ENCODE measurements at places on chromosomes 12 and 14.
A peak's percentile ranks its signal among the peaks of the same experiment; 100 is the strongest.

DNA sequence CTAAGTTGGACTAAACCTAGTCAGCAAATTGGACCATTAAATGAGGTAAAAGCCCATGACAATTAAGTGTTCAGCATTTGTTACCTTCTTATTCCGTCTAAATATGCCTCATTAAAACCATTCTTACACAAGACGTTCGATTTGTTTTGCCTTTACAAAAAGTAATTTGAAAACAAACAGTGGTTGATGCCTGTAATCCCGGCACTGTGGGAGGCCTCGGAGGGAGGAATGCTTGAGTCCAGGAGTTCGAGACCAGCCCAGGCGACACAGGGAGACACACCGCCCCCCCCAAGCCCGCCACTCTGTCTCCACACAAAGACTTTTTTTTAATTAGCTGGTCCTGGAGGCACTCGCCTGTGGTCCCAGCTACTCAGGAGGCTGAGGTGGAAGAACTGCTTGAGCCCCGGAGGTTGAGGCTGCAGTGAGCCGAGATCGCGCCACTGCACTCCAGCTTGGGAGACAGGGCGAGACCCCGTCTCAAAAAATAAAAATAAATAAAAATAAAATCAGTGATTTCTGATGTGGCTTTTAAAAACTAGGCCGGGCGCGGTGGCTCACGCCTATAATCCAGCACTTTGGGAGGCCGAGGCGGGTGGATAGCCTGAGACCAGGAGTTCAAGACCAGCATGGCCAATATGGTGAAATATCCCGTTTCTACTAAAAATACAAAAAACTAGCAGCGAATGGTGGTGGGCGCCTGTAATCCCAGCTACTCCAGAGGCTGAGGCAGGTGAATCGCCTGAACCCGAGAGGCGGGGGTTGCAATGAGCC is 856 bp upstream of the EIF4B start:
- DNase-seq: no peak

DNA sequence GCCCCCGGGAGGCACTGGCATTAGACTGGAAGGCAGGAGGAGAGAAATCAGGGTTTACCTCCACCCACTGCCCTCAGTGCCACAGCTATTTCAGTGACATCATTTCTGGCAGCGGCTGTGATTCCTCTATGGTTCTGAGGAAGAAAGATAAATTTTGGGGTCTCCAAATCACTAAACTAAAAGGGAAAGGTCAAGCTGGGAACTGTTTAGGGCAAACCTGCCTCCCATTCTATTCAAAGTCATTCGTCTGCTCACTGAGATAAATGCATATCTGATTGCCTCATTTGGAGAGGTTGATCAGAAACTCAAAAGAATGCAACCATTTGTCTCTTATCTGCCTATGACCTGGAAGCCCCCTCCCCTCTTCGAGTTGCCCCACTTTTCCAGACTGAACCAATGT is 14.0 kb upstream of the CRY1 start:
- no peak for DNase-seq

- DNase-seq: no peak
These were observed 208.1 kb downstream of the PTPRO start for GRCh38 chr12:15530361-15530760.

GRCh38 chr14:38559711-38560110 is 303.8 kb upstream of the CLEC14A start:
- no peak for DNase-seq

- no peak for DNase-seq
These were observed 58.1 kb upstream of the PLEKHG3 start for GRCh38 chr14:64646103-64646502.

GRCh38 chr12:123916729-123917128 is 55.9 kb downstream of the CCDC92 start:
- peak; percentile 53 for DNase-seq

GRCh38 chr12:106141452-106141851 is 2.7 kb upstream of the NUAK1 start:
- no peak for DNase-seq

GRCh38 chr12:32107359-32108267 is 966 bp downstream of the BICD1 start:
- no peak for DNase-seq

DNA sequence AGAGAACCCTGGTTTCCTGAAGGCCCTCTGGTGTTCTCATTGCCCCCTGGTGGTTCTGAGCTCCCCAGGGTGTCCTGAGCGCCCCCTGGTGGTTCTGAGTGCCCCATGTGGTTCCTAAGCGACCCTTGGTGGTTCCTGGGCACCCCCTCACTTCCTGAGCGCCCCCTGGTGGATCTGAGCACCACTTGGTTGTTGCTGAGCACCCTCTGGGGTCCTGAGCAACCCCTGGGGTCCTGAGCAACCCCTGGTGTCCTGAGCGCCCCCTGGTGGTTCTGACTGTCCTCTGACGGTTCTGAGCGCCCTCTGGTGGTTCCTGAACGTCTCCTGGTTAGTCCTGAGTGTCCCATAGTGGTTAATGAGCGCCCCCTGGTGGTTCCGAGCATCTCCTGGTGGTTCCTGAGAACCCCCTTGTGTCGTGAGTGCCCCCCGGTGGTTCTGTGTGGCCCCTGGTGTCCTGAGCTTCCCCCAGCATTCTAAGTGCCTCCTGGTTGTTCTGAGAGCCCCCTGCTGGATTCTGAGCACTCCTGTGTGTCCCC is 568.3 kb downstream of the TMEM121 start:
- no peak for DNase-seq

- no peak for DNase-seq
These were observed 3.5 kb downstream of the OAS3 start for GRCh38 chr12:112941528-112942335.

DNA sequence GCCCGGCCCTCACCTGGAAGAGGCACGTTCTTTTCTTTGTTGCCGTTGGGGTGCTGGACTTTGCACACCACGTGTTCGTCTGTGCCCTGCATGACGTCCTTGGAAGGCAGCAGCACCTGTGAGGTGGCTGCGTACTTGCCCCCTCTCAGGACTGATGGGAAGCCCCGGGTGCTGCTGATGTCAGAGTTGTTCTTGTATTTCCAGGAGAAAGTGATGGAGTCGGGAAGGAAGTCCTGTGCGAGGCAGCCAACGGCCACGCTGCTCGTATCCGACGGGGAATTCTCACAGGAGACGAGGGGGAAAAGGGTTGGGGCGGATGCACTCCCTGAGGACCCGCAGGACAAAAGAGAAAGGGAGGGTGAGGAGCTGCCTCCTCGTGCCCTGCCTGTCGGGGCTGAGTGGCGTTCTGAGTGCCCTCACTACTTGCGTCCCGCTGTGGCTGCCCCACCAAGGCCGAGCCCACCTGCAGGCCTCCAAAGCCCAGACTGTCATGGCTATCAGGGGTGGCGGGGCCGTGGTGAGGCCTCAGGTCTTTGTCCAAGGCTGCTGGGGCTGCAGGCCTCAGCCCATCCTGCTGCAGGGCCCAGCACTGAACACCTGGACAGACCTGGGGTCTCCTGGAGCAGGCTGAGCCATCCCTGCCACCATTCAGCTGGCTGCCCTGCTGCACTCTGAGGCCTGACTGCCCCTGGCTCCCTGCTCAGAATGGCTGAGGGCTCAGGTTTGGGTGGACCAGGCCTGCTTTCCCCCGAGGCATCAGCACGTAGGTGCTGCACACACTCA is 329.7 kb downstream of the TMEM121 start:
- no peak for DNase-seq

GRCh38 chr14:99065551-99065950 is 206.4 kb downstream of the BCL11B start:
- DNase-seq: no peak

DNA sequence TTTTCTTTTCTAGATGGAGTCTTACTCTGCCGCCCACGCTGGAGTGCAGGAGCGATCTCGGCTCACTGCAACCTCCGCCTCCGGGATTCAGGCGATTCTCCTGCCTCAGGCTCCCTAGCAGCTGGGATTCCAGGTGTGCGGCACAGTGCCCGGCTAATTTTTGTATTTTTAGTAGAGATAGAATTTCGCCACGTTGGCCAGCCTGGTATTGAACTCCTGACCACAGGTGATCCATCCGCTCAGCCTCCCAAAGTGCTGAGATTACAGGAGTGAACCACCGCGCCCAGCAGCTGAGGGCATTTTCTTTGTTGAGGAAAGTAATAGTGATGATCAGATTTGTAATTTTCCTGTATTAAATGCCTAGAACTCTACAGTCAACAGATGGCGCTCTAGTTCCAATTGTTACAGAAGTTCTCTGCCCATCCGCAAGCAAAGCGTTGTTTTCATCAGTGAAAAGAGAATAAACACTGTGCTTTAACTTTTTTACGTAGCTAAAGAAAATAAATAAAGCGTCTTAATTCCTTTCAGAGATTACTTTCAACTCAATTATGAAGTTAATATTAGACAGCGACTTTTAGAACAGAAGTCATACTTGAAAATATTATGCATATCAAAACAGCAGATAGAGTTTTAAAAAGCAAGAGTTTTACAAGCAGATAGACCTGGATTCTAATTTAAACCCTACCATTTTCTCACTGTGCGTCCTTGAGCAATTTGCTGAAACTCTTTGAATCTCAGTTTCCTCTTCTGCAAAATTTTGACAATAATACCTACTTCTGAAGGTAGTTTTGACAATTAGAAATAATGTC is 335.1 kb downstream of the DUSP6 start:
- no peak for DNase-seq

GRCh38 chr14:32307881-32308582 is 21.1 kb upstream of the AKAP6 start:
- no peak for DNase-seq

DNA sequence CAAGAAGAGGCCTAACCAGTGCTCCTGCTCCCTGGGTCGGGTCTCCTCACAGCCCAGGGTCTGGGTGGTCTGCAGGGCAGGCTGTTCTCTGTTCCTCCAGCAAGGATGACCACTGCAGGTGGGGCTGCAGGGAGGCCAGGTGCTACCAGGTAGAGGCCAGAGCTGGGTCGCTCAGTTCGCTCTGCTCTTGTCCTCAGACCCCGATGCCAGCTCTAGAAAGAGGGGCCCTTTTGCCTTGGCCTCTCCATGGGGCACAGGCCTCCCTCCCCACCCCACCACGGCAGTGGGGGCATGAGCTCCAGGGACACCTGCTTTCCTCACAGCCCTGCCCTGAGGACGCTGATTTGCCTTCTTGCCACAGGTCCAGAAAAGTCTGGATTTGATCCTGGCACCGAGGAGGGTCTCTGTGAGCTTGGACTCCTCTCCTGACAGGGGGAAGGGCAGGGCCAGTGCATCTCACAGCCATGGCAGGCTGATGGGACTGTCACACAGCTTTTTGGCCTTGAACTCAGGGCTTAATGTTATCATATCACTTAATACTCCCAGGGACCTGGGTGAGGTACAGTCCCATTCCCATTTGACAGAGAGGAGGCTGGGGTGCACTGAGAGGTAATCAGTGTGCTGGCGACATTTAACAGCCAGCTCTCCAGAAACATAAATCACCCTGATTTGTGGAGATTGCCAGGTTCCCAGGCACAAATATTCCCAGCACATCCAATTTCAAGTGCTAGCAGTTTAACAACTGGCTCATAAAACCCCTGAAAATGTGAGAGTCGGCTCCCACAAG is 273.0 kb upstream of the SFSWAP start:
- no peak for DNase-seq

DNA sequence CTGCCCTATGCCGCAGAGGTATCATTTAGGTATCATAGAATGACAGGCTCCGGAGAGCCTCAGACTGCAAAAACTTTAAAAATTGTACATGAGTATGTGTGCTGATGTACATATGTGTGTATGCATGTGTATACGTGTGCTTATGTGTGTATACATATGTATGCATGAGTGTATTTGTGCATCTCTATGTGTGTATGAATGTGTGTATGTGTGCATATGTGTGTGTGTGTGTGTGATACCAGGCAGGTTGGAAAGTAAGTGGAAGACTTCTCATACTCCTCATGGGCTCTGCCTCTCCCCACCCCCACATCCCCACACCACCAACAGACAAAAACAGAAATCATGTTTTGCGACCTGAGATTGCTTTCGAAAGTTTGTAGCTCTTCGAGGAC is 621 bp upstream of the TMEM117 start:
- DNase-seq: no peak

- DNase-seq: no peak
These were observed 30.1 kb downstream of the MED13L start for GRCh38 chr12:116247377-116247776.

- no peak for DNase-seq
These were observed 15.4 kb downstream of the CCDC92 start for GRCh38 chr12:123957196-123957595.

DNA sequence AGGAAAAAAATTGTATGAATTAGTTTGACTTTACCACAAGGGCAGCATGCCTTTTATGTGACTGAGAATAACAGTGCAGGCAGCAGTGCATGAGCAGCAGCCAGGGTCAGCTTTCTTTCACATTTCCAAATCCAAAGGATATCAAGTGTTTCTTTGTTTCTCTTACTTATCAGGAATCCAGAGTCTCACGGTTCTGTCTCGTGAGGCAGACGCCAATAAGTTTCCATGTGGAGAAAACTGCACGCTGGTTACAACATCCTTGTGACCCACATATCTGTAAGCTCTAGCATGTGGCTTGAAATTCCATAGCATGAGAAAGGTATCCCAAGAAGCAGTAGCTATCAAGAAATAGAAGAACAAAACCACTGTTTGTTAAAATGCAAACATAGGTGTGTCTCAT is 27.6 kb downstream of the GALNT4 start:
- no peak for DNase-seq
